Breast epithelium (tissue), 4 donors: ENCODE measurements at places on chromosomes 13 and 19. TPM values are rescaled to one million over a fixed set of nuclear protein-coding genes. Genes with fewer than 3 reads are reported as not detected.

DNA sequence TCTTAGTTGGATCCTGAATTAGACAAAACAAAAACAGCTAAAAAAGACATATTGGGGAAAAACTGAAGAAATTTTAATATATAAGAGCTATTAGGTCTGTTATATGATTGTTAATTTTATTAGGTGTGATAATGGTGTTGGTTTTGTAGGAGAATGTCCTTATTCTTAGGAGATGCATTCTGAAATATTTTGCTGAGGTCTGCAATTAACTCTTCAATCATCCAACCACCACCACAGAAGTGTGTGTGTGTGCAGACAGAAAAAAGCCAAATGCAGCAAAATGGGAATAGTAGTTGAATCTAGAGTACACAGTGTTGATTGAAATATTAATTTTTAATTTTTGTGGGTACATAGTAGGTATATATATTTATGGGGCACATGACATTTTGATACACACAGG, 12.1 kb upstream of the KBTBD7 start:
- DNase-seq = no peak

Gene RDH8
- total RNA-seq = not detected

DNA sequence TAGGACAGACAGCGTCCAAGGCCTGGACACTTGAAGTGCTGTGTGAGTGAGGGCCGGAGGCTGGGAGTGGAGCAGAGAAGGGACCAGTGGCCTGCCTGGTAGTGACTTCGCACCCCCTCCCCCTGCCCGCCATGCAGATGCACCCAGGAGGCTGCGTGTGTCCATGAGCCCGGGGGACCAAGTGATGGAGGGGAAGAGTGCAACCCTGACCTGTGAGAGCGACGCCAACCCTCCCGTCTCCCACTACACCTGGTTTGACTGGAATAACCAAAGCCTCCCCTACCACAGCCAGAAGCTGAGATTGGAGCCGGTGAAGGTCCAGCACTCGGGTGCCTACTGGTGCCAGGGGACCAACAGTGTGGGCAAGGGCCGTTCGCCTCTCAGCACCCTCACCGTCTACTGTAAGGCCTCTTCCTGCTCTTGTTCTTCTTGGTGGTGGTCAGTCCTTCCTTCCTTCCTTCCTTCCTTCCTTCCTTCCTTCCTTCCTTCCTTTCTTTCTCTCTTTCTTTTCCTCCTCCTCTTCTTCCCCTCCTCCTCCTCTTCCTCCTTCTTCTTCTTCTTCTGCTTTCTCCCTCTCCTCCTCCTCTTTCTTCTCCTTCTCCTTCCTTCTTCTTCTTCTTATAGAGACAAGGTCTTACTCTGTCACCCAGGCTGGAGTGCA, 6.0 kb upstream of the FFAR1 start:
- DNase-seq = no peak

DNA sequence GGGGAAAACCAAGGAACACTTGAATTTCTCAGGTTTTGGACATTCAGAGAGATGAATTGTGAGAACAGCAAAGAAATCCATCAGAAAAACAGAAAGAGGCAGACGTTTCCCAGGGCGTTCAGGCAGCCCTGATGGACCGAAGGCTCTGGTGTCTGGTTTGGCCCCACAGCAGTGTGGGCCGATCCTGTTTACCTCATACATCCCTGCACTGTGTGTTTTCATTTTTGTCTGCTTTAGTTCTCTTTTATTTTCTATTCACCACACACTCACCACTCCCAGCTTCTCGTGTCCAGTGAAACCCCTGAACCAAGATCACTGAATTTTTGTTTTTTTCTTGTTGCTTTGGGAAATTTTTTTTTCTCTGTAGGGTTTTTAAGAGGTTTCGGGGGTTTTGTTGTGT, 11.9 kb upstream of the WDR18 start:
- DNase-seq = no peak

DNA sequence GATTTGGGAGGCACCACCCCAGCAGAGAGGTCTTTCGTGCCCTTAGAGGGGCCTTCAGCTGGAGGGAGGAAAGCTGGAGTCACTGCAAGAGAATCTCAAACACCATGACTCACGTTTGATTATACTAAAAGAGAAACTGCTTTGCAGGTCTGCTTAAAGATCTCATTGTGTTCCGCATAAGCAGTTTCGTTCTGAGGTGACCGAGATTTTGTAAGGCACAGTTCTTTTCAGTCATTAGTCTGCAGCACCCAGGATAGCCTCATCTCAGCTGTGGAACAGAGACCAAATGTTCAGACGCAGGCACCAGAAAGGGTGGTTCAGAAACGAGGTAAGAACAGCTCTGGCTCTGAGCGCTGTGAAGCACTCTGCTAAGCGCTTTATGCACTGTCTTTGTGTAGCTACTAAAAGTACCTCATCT, 71.2 kb upstream of the GTF3A start:
- no peak for DNase-seq

Gene FUT1
- 3.1 TPM for total RNA-seq

- peak; percentile 76 for DNase-seq
These were observed 47.2 kb upstream of the LDLR start for GRCh38 chr19:11041966-11042627.

- no peak for DNase-seq
These were observed 23.4 kb downstream of the IPO5 start for GRCh38 chr13:97976610-97977521.

Gene ZNF471
- total RNA-seq = 5.9 TPM

Gene AKAP8
- total RNA-seq = 33.4 TPM

Gene LCP1
- 28.2 TPM for total RNA-seq

- no peak for DNase-seq
These were observed 6.8 kb downstream of the WDFY2 start for GRCh38 chr13:51590971-51591627.

- DNase-seq = peak; percentile 47
These were observed 22.5 kb downstream of the DOT1L start for GRCh38 chr19:2186071-2186846.

Gene EDDM13
- total RNA-seq = not detected

- no peak for DNase-seq
These were observed 7.1 kb downstream of the PCDH9 start for GRCh38 chr13:67223024-67223423.

GRCh38 chr13:68535329-68535728, 1305.2 kb upstream of the PCDH9 start:
- no peak for DNase-seq

DNA sequence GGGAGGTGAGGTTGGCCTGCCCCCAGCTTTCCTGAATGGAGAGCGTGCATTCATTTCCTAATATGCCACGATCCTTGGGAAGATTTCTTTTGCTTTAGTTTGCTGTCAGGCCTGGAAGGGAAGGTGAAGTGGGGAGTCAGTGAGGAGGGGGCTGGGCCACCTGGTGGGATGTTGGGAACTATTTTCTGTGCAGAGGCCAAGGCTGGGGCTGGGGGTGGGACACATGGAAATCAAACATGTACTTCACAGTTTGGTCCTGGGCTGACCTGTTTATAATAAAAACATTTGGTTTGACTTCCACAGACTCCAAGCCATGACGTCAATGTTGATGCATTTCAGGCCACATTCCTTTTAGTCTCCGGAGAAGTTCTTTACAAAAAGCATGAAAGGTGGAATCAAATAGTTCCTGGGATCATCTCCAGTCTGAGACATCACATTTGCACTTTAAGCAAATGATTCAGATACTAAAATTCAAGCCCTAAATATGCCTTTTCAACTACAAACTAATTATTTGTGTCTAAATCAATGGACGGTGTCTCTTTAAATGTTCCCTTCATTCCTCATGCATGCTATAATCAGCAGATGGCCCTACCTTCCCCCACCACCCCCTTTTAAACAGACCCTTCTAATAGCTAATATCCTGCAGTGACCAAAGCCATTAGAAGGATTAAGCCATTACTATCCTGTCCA, 41.5 kb upstream of the MEDAG start:
- DNase-seq = no peak

Gene HCN2
- total RNA-seq = under 0.01 TPM

Gene SUGP2
- 27.8 TPM for total RNA-seq

Gene TMEM238
- 12.7 TPM for total RNA-seq

Gene GPR183
- total RNA-seq = 21.4 TPM

DNA sequence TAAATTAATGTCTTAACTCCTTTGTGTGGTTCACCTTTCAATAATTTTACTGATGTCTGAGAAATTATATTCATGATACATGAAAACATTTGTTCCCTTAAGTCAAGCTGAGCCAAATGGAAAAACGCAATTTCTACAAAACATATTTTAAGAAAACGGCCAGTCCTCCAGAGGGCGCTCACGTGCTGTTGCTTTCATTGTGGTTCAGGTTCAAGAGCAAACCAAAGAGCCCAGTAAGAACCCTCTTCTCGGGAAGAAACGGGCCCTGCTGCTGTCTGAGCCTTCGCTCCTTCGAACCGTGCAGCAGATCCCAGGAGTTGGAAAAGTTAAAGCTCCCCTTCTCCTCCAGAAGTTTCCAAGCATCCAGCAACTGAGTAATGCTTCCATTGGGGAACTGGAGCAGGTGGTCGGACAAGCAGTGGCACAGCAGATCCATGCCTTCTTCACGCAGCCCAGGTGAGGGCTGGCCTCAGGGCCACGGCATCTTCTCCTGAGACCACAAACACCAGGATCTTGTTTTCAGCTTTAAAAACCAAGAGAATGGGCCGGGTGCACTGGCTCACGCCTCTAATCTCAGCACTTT, 4.3 kb downstream of the FAAP24 start:
- DNase-seq = peak; percentile 32

- DNase-seq = no peak
These were observed 95.5 kb upstream of the UBAC2 start for GRCh38 chr13:99105160-99105559.

DNA sequence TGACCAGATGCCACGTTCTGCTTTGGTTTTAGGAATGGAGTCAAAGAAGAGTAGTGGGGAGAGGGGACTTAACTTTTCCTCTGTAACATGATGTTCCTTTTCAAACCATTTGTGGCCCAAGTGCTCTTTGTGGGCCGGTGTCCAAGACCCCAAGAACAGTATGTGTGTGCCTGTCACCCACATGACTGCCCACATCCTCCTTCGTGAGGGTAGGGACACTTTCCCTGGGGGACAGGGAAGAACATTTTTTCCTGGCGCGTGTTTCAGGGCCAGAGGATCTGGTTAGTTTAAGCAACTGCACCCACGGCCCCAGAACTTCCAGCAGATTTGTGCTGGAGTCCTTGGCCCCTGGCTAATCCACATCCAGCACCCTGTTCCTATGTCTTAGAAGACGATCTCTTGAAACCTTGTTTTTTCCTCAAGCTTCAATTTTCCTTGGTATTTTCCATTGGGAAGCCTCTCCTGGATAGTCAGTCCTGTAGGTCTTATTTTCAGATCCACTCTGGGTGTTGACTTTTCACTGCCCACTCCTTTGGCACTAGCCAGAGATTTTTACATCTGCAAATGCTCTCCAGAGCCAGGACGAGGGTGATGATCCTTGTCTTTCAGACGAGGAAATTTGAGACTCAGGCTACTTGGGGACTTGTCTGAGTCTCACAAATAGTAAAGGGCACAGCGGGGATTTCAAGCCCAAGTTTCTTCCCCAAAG, 10.8 kb upstream of the CCDC97 start:
- DNase-seq = peak; percentile 56

DNA sequence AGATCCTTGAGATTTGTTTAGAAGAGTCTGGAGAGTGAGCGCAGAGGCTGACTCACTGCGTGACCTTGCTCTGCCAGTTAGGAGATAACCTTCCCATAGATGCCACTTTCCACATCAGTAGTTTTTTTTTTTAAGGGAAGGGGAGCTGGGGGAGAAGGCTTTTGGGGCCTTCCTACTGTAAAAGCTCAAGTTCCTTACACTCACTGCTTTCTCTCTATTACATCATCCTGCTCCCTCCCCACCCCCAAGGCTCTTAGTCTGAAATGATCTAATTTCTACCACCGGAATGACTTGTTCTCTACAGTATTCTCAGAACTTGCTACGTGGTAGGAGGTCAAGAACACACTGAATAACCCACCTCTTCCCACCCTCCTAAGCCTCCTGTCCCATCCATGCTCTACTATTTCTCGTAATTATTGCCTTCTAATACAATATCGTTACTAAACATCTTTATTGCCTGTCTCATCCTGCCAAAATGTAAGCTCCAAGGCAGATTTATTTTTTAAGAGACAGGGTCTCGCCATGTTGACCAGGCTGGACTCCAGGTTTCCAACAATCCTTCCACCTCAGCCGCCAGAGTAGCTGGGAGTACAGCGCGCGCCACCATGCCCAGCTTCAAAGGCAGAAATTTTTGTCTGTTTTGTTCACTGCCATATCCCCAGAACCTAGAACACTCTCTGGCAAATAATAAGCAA, 1.2 kb downstream of the LONP1 start:
- no peak for DNase-seq

Gene C13orf46
- 0.66 TPM for total RNA-seq

Gene LGALS14
- not detected for total RNA-seq

DNA sequence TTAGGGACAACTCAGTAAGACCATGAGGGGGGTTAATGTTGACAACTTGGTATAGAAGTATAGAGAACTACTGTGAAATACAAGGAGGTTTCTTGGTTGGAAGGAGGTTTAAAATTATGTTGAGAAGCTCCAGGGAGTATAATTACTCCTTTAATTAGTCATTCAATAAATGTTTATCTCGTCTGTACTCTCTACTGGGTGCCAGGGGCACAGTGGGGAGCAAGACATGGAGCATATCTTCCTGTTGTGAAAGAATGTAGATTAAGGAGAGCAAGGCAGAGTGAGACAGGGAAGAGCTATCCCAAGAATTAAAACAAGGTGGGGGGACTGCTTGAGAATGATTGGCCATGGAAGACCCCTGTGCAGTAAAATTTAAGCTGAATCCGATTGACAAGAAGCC, 33.7 kb upstream of the TDRD3 start:
- DNase-seq = no peak

DNA sequence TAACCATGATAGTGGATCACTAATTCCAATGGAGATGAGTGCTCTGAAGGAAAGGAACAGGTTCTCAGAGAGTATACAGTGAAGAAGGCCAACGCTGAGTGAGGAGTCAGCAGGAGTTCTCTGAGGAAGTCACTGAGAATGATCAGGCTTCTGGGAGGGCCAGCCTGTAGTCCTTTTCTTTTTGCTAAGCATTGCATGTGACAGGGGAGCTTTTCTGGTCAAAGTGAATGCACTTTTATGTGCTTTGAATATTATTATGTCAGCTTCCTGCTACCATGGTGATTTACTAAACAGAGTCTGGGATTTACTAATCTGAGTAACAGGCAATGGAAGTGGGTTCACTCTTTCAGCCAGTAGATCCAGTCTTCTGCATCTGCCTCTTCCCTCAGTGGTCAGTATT, 81.1 kb upstream of the SERP2 start:
- DNase-seq = no peak

- no peak for DNase-seq
These were observed 96.8 kb downstream of the RAB20 start for GRCh38 chr13:110464556-110465333.

DNA sequence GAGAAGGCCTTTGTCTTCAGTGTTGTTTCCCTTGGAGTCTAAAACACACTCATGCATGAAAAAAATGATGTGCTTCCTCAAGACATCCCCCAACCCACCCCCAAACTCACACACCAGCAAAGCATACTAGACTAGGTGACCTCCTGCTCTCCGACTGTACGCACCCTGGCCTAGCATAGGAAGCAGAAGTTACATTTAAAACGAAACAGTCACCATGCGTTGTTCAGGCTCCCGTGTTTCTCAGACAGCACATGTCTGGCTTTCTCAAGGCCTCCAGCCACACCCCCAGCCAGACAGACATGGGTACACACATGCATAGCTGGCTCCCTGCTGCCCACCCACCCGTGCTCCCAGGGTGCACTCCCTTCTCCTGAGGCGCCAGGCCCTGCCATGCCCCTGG, 28.7 kb upstream of the C1QTNF9 start:
- no peak for DNase-seq

Gene F10
- 63.2 TPM for total RNA-seq

GRCh38 chr13:35714588-35715377, 238.3 kb upstream of the MAB21L1 start:
- DNase-seq = no peak
